Dermis blood vessel endothelial cell (primary cell): ENCODE measurements at places on chromosomes 4 and X. TPM values are rescaled to one million over a fixed set of nuclear protein-coding genes. Genes with fewer than 3 reads are reported as not detected.
A peak's percentile ranks its signal among the peaks of the same experiment; 100 is the strongest.

GRCh38 chr4:177118596-177118995 is 191.1 kb upstream of the NEIL3 start:
- no peak for DNase-seq

GRCh38 chrX:16966752-16967448 is 20.4 kb downstream of the REPS2 start:
- DNase-seq = no peak

GRCh38 chr4:121191361-121191760 is 27.2 kb upstream of the TNIP3 start:
- DNase-seq = no peak

DNA sequence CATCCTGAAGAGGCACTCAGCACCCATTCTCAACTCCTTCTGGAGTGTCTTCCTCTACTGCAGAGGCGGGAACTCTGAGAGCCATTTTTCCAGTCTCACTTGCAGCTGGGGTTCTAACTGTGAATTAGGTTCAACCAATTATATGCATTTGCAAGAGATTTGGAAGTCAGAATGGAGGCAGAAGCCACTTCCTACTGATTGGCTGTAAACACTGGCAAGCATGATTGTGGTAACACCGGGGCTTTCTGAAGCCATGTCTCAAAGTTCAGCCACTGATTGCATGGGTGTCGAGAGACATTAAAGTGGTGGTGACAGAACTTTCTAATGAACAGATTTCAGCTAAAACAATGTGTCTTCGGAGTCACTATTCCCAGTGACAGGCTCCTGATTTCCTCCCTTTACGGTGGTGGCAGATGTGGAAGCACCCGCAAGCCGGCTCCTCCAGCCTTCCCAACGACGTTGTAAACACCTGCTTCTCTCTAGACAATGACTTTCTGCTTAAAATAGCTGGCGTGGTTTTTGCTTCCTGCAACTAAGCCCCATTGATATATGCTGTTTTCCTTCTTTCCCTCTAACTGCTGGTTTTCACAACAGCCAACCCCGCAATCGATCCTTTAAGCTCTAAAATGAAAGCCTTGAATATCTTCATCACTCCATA is 92.0 kb downstream of the IRF2 start:
- DNase-seq = peak; percentile 59

- no peak for DNase-seq
These were observed 35.0 kb upstream of the APLN start for GRCh38 chrX:129689796-129690195.

Gene SLAIN2
- 19.9 and 22.7 TPM in 2 replicates for total RNA-seq

Gene TEX13D
- not detected in 2 replicates for total RNA-seq

Gene DUSP21
- total RNA-seq = not detected in 2 replicates

Gene TMEM31
- not detected in 2 replicates for total RNA-seq

Gene RNF128
- 0.09 and 0.17 TPM in 2 replicates for total RNA-seq

Gene CTAG1A
- not detected in 2 replicates for total RNA-seq

Gene BST1
- total RNA-seq = 41.0 and 49.0 TPM in 2 replicates

Gene SCRG1
- under 0.01 TPM in 1 of 2 replicates, not detected in the other for total RNA-seq

Gene TAB3
- total RNA-seq = 10.3 and 11.2 TPM in 2 replicates
